Daoy (cell line): ENCODE measurements at places on chromosomes 12 and 14. TPM values are rescaled to one million over a fixed set of nuclear protein-coding genes. Genes with fewer than 3 reads are reported as not detected.

DNA sequence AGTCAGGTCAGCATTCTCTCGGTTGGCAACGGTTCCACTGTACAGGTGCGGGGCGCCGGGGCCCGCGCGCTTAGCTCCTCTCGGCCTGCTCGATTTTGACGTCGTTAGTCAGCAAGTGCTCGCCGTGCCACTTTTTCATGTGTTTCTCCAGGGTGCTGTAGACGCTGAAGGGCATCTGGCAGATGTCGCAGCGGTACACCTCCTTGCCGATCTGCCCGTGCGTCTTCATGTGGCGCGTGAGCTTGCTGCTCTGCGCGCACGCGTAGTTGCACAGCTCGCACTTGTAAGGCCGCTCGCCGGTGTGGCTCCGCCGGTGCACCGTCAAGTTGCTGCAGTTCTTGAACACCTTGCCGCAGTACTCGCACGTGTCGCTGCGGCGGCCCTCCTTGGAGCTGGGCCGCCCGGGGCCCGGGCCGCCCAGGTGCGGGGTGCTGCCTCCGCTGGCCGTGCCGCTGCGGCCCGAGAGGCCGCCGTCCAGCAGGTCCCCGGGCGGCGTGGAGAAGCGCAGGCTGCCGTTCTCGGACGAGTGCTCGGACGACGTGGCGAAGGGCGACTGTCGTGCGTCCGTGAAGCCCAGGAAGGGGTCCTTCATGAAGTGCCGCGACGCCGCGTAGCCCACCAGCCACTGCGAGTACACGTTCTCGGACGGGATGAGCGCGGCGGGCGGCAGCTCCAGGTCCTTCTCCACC, 97.8 kb downstream of the BCL11B start:
- no peak for DNase-seq

The GON7 gene
- 64.4 and 65.5 TPM in 2 replicates for total RNA-seq

DNA sequence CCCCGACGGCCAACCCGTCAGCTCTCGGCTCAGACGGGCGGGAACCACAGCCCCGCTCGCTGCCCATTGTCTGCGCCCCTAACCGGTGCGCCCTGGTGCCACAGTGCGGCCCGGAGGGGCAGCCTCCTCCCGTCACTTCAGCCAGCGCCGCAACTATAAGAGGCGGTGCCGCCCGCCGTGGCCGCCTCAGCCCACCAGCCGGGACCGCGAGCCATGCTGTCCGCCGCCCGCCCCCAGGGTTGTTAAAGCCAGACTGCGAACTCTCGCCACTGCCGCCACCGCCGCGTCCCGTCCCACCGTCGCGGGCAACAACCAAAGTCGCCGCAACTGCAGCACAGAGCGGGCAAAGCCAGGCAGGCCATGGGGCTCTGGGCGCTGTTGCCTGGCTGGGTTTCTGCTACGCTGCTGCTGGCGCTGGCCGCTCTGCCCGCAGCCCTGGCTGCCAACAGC, at the start of gene WNT1:
TSS of gene WNT1 (plus strand) at position 32 of the 450 bp plus-strand sequence. CDS start at position 361, 329 bp downstream.
- no peak for DNase-seq

DNA sequence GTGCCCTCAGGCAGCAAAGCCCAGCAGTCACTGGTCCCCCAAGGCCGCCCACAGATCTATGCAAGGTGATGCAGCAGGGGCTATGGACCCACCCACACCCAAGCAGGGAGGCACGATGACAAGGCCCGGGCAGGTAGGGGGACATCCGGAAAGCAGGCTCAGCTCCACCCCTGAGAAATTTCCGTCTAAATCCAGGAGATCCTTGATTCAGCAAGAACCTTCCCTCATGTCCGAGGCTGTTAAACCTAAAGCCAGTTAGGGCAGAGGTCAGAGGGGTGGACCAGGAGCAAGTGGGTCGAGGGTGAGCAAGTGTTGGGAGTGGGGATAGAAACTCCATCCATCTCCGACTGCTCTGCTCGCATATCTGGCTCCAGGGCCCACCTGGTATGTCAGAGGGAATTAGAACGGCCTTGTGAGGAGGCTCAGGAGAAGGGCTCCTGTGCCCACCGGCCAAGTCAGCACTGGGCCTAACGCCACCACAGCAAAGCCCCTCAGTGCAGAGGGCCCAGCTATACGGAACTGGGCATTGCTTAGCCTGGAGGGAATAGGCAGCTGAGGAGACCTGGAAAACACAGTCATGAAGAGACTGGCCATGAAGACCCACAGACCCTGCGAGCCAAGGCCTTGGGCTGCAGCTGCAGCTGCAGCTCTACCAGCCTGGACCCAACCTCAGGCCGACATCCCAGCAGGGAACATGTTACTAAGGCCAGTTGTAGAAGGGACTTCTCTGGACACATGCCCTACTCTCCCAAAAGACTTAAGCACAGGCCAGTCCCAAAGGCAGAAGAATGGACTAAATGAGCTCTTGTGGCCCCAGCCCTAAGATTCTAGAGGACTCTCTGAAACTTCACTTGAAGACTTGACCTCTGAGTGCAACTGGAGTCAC, 34.3 kb downstream of the DAD1 start:
- no peak for DNase-seq

DNA sequence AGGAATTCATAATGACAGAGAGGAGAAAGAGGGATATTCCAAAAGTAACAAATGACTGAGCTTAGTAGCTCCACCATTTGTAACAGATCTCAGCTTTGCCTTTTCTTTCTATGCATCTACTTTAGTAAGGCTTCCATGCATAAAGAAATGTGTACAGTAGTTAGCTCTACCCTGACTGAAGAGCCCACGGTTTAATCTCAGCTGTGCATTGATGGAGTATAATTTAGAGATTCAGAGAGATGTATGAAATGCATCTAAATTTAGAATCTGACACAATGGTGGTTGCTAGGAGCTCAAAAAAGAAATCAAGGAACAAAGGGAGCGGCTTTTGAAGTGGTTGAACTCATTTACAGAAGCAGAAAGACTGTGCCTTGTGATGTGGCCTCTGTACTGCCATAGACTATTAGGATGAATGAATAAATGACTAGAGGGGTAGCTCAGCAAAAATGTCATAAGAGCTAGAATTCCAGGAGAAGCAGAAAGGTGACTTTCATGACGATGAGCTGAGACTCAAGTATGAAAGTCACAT, 838.6 kb downstream of the RPS29 start:
- no peak for DNase-seq

The COX8C gene
- total RNA-seq, result not detected in 2 replicates

DNA sequence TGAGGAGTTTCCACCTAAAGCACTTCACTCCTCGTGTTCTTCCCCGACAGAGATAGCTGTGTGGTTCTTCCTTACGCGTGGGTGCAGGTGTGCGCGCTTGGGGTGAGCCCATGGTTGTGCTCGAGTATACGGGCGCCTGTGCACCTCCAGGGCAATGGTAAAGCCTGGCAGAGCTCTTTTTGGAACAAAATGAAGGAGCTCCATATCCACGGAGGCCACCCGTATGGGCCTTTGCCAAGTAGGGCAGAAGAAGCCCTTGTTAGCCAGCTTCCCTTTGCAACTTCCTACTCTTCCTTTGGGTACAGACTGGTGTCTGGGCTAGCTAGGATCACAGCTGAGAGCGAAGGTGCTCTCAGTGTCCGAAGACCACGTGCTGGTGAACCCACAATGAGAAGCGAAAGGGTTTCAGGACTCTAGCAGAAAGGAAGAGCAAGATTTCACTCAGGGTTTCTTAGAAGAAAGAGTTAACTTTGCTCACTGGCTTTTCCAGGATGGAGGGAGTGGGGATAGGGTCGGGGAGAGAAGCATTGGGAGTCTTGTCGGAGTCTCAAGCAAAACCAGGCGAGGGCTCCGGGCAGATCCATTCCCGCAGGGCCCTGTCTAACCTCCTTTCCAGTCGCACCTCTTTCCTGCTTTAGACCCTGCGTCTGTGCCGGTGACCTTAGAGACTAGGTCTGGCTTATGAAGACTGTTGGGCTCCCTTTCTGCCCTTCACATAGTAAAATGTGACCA, 960 bp upstream of the LRFN5 start:
- peak; percentile 70 for DNase-seq

DNA sequence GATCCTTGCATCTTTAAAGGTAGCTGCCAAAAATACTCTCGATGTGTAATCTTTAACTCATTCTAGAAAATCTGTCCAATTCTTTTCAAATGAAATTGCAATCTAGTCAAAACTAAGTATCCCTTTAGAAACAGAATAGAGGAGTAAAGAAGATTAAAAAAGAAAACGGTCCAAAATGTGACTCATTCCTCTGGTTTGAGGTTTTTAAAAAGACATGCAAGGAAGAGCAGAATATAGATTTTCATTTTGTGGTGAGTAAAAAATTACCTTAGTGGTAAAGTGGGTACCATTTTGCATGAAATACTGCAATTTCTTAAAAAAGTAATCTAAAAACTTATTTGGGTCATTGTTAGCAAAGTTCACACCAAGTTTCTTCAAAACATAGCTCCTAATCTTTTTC, 108.4 kb downstream of the BRMS1L start:
- no peak for DNase-seq

- DNase-seq, result no peak
These were observed 3.0 kb downstream of the NUAK1 start for GRCh38 chr12:106135781-106136180.

GRCh38 chr12:120199595-120200306, 1.2 kb downstream of the RPLP0 start:
- DNase-seq, result peak; percentile 42

The SNX6 gene
- total RNA-seq, result 166 and 192 TPM in 2 replicates

The SYCP3 gene
- total RNA-seq, result not detected in 2 replicates

GRCh38 chr14:50830932-50831725, at the start of gene NIN:
NIN (minus strand) TSS chr14:50831162; CDS start chr14:50822056, 9,106 bp downstream.
- peak; percentile 93 for DNase-seq

The KRT7 gene
- total RNA-seq, result 5.5 and 12.2 TPM in 2 replicates

DNA sequence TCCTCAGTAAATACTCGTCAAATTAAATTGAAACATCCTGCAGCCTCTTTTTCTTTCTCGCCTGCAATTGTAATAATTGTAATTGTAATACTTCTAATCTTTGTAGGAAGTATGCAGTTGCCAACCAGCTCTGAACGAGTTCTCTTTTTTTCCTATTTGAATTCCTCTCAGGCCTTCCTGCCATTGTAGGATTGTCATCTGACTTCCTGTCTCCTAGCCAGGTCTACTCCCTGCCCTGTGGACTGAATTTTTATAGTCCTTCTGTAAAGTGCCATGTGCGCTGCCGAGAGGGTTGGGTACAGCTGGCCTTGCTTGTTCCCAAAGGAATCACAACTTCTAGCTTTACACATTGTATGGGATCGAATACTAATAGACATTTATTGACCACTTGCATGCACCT, 183.3 kb downstream of the SSPN start:
- DNase-seq, result no peak

The RPS6KA5 gene
- 2.7 and 3.7 TPM in 2 replicates for total RNA-seq

The PROX2 gene
- not detected in 2 replicates for total RNA-seq

The SOAT2 gene
- total RNA-seq, result not detected in 2 replicates

The HOXC12 gene
- total RNA-seq, result 4.3 and 6.0 TPM in 2 replicates

DNA sequence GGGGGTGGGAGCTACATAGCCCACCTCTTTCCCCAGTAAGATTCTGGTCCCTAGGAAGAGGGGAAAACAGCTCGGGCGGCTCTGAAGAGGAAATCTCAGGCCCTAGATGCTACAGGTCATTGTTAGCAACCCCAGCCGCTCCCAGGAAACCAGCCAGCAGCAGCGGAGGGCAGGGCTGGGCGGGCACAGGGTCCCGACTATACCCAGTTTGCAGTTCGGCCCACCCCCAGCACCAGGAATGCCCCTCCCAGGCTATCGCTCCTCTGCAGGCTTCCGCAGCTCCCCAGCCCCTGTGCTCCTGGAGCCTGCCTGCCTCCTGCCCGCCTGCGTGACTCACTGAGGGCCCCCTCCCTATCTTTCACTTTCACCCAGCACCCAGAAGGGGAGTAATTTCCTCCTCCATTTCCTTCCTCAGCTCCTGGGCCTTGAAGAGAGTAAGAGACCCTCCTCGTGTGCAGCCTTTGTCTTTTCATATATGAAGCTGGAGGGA, 27.2 kb upstream of the PNMA1 start:
- peak; percentile 94 for DNase-seq
